ENCODE measurements at places on chromosomes 7 and 10.
A peak's percentile ranks its signal among the peaks of the same experiment; 100 is the strongest.

DNA sequence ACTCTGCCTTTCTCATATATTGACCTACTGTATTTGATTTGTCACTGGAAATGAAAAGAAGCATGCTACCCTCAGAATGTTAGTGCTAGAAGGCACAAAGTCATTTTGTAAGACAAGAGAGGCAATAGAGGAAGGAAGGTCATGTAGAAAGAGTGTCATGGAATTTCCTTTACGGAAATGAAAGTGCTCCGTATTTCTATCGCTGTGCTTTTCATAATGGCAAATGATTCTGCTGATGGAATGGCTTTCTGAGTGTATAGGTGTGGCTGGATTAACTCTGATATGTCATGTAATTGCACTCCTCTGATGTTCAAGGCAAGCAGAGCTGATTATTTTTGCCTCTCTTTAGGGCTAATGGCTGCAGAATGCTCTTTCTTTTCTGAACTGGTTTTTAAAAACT, 15.5 kb upstream of the STEAP4 start:
- no peak for DNase-seq

- no peak for DNase-seq
Observed at GRCh38 chr7:105896407-105896911, 20.1 kb upstream of the ATXN7L1 start.

GRCh38 chr10:45378914-45379726, 5.1 kb downstream of the ALOX5 start:
- DNase-seq = peak; percentile 48

GRCh38 chr7:44808914-44809393, 12.5 kb downstream of the PPIA start:
- no peak for DNase-seq

DNA sequence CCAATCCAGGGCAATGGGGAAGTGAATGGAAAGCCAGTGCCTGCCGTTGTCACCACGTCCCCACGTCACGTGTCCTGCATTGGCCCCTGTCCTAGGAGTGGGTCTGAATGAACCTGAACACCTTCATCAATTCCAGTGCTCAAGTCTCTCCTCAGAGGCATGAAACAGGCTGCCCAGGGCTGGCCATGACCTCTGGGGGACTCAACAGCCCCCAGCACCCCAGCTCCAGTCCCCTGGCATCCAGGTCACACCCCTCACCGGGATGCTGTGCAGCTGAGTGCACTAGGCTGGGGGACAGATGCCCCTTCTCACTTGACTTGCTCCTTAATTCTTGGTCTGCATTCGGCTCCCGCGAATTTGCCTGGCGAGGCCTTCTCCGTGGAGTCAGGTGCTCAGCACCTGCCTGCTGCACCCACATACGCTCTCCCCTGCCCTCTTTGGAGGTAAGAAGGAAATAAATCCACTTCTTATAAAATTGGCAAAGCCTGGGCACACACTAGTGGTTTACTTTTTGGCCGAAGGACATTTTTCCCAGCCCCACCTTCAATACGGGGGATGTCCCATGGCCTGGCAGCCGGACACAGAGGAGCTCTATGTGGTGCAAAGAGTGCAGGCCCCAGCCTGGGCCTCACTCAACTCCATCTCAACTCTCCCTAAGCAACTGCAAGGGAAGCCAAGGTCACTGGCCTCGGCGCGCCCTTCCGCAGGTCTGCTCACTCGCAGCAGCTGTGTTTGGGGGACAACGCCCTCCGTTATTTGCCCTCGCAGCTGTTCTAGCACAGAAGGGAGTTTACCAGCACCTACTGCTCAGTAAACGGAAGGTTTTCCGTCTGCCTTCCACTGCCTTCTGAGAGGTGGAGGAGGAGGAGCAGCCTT, 77.6 kb upstream of the SHH start:
- DNase-seq = no peak

- no peak for DNase-seq
Observed at GRCh38 chr10:128237710-128238109, 111.5 kb upstream of the MKI67 start.

DNA sequence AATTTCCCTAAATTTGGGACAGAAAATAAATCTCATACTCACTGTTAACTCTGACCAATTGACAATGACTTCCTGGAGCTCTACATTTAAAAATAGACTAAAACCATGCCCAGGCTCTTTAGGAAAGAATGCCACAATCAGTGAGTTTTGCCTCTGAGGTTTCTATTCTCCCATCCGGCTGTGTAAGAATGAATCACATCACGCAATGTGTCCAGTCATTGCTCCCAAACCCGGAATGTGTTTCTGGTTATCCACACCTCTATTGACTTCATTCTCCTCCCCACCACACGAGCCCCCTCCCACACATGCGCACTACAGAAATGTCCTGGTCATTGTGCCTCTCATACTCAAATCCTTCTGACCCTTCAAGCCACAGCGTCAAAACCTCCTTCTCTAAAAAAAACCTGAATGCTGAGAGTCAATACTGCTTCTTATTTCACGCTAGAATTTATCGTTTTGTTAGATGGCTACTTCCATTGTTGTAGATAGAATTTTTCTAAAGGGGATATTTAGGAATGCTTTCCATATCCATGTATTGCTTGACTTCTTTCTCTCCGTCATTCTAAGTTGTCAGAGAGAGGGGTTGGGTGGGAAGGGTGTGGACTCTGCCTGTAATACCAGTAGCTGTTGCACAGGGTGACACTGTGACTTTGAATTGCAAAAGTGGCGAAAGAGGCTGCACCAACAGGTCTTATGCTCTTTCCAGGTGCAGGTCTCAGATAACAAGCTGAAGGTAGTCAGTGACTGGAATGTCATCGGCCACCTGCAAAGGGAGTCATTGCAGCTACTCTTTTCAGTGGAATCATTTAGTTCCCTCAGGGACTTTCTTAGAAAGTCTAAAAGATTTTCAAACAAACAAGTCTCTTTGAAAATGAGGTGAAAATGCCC, 356.6 kb downstream of the PAXIP1 start:
- no peak for DNase-seq

DNA sequence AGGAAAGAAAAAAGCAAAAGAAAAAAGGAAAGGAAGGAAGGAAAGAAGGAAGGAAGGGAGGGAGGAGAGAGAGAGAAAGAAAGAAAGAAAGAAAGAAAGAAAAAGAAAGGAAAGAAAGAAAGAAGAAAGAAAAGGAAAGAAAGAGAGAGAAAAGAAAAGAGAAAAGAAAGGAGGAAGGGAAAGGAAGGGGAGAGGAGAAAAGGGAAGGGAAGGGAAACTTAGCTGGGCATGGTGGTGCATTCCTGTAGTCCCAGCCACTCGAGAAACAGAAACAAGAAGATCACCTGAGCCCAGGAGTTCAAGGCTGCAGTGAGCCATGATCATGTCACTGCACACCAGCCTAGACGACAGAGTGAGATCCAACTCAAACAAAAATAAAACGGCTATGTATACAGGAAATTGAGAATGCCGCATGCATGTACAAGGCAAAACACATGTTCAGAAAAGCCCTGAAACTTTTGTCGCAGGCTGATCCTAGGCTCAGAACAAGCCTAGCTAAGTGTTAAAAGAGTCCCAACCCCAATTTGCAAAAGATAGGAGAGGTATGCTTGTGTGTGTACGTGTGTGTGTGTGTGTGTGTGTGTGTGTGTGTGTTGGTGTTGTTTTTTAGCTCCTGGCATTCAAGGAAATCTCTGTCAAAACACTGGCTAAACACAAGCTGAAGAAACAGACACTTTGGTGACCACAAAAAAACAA, 6.6 kb upstream of the NPC1L1 start:
- no peak for DNase-seq

- DNase-seq = no peak
Observed at GRCh38 chr7:44050915-44051560, 6.5 kb downstream of the DBNL start.

GRCh38 chr10:17001297-17001744, 128.3 kb downstream of the CUBN start:
- DNase-seq = no peak

- peak; percentile 62 for DNase-seq
Observed at GRCh38 chr10:73060738-73061635, 35.7 kb downstream of the P4HA1 start.

- DNase-seq = peak; percentile 73
Observed at GRCh38 chr7:55964261-55965099, at the start of gene NIPSNAP2. TSS of gene NIPSNAP2 (plus strand) at chr7:55964585. CDS start at chr7:55964610, 25 bp downstream.

DNA sequence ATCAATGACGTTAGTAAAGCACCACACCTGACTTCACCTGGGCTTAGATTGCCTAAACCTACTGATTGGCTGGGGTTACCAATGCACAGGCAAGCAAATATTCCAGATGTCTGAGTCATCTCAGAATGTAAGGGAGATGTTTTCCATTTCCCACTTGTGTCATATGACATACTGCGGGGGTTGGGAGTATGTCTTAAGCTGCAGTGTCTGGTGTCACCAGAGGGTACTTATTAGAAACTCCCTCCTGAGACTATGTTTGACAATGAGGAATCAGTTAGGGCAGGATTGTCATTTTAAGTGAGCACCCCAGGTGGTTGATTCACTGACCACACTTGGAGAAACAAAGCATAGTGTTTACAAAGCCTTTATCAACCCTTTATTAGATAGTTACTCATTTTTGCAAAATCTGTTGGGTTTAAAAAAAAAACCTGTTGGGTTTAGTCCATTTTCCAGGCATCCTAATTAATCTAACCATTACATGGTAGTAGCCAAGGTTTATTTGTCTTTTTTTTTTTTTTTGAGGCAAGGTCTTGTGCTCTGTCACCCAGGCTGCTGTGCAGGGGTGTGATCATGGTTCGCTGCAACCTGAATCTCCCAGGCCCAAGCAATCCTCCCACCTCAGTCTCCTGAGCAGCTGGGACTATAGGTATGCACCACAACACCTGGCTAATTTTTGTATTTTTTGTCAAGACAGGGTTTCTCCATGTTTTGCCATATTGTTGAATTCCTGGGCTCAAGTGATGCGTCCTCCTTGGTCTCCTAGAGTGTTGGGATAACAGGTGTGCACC, 72.5 kb downstream of the CDK6 start:
- DNase-seq = no peak

DNA sequence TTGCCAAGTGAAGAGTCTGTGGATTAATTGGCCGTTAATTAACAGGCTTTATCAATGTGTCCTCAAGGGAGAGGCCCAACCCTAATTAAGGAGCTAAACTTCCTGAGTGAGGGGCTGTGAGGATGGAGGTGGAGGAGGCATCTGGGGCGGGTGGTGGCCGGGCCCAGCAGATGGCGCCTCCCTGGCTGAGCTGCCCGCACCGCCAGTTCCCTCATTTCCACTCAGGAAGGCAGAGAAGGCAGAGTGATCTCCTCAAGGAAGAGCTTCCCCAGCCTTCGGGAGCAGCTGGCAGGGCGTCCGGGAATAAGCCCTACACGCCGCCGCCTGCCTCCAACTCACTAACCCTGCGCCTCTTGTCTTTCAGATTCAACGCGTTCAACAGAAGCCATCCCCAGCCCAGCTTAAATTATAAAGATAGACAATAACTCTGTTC, 112.2 kb downstream of the CYTH3 start:
- no peak for DNase-seq

GRCh38 chr7:29299086-29299485, 104.5 kb downstream of the CHN2 start:
- DNase-seq = no peak

GRCh38 chr7:31855530-31855929, 168.5 kb downstream of the PPP1R17 start:
- DNase-seq = no peak

DNA sequence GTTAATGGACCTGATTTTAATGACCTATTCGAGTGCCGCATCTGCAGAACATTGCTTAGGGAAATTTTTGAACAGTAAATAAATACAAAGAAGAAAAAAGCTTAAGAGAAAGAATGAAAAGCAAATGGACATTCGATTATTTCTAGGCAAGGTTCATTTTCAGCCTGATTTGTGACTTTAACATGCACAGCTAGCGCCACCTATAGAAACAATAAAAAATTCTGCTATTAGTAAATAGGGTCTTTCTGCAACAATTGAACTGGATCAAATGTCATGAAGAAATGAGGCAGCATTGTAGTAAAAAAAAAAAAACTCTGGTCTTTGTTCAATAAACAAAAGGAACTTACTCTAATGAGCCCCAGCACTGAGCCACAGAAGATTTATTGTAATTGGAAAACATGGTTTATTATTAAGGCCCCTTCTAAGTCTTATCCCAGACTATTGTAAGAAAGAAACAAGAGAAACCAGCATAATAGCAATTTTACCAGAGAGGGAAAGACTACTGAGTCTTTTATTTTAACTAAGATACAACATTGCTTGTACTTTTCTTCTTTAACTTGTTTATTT, 41.4 kb upstream of the GHITM start:
- DNase-seq = no peak

DNA sequence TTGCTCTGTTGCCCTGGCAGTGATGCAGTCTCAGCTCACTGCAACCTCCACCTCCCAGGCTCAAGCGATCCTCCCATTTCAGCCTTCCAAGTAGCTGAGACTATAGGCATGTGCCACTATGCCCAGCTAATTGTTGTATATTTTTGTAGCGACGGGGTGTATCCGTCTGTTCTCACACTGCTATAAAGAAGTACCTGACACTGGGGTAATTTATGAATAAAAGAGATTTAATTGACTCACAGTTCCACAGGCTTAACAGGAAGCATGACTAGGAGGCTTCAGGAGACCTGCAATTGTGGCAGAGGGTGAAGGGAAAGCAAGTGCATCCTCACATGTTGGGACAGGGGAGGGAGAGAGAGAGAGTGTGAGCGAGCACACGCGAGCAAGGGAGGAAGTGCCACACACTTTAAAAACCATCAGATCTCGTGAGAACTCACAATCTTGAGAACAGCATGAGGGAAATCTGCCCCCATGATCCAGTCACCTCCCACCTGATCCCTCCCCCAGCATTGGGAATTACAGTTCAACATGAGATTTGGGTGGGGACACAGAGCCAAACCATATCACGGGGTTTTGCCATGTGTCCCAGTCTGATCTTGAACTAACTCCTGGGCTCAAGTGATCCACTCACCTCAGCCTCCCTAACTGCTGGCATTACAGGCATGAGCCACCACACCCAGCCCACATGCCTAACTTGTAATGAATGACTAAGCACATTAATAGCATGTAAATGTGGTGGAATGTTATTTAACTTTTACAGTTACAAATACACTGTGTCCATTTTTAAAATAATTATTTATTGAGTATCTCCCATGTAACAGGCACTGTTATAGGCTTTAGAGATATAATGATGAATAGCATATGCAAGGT, 65.5 kb downstream of the RALA start:
- DNase-seq = no peak

- DNase-seq = no peak
Observed at GRCh38 chr7:148871030-148871429, 13.1 kb downstream of the EZH2 start.

GRCh38 chr10:128868481-128868880, 598.6 kb upstream of the MGMT start:
- DNase-seq = no peak

GRCh38 chr7:137772748-137773147, 74.0 kb downstream of the DGKI start:
- no peak for DNase-seq

- peak; percentile 86 for DNase-seq
Observed at GRCh38 chr7:139095194-139095659, 14.3 kb downstream of the ZC3HAV1 start.

DNA sequence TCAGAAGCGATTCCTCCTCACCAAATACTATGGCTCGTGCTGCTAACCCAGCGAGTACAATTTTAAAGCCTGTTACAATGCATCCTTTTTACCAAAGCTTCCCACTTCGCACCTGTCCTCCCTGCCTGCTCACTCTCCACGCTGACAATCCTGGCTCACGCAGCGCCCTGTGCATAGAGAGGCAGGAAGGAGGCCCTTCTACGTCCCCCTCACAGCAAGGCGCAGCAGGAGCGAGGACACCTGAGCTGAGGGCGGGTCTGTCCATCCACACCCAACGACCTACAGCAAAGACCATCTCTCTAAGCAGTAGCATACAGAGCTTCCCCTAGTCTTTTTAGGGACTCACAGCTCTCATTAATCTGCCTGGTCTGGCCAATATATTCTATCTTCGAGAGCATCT, 46.0 kb downstream of the MKI67 start:
- DNase-seq = no peak

Measured in CD4-positive, alpha-beta T cell treated with Interferon alpha-2 for 1 hour (primary cell).